ENCODE measurements at places on chromosomes 13 and 19. TPM values are rescaled to one million over a fixed set of nuclear protein-coding genes. Genes with fewer than 3 reads are reported as not detected.

Gene KLC3
- total RNA-seq, result 0.11 TPM

Gene BST2
- 0.65 TPM for total RNA-seq

Gene ZNF430
- total RNA-seq, result 16.0 TPM

Gene VSTM2B
- total RNA-seq, result not detected

Gene RXFP2
- total RNA-seq, result not detected

Gene C13orf46
- total RNA-seq, result 0.13 TPM

Gene LENG9
- total RNA-seq, result 7.5 TPM

Gene PNMA8B
- 1.7 TPM for total RNA-seq

Gene TBXA2R
- 4.7 TPM for total RNA-seq

Gene ELAVL3
- total RNA-seq, result not detected

Gene ZNF536
- not detected for total RNA-seq

Gene CCDC8
- 21.6 TPM for total RNA-seq

Gene ELOF1
- 30.7 TPM for total RNA-seq

Gene TMPRSS9
- not detected for total RNA-seq

Gene KLK1
- total RNA-seq, result not detected

Gene RFXAP
- total RNA-seq, result 4.3 TPM

Gene SLC25A15
- 12.4 TPM for total RNA-seq

Gene MISP
- 0.22 TPM for total RNA-seq

Gene CEACAM7
- total RNA-seq, result not detected

Gene ZNF112
- 11.1 TPM for total RNA-seq

Gene SELENOV
- total RNA-seq, result not detected

Gene ZNF208
- total RNA-seq, result 0.52 TPM

Gene CGB8
- not detected for total RNA-seq

Gene ZNF433
- 5.9 TPM for total RNA-seq

Gene ZNF525
- 6.4 TPM for total RNA-seq

Gene ADGRE3
- total RNA-seq, result not detected

Gene SLC10A2
- total RNA-seq, result not detected

Gene PLA2G4C
- 5.6 TPM for total RNA-seq

Gene KANK3
- total RNA-seq, result 0.26 TPM

Gene ZNF729
- total RNA-seq, result not detected

Gene CYP4F11
- under 0.01 TPM for total RNA-seq

Gene ZNF547
- 3.5 TPM for total RNA-seq

Gene ZNF723
- not detected for total RNA-seq

Gene ZNF8
- 6.5 TPM for total RNA-seq

Gene NOVA2
- under 0.01 TPM for total RNA-seq

Gene ATXN8OS
- not detected for total RNA-seq

Gene TMEM147
- total RNA-seq, result 60.5 TPM

Gene MAB21L1
- total RNA-seq, result 2.1 TPM

Gene NLRP7
- not detected for total RNA-seq

Gene GRIK5
- 0.26 TPM for total RNA-seq

Gene CFAP97D2
- not detected for total RNA-seq

Gene TMEM86B
- total RNA-seq, result 0.76 TPM

Gene ZSCAN4
- not detected for total RNA-seq

Gene F10
- not detected for total RNA-seq

Gene PBX4
- 2.6 TPM for total RNA-seq

Gene SHD
- not detected for total RNA-seq

Gene SLC46A3
- 4.9 TPM for total RNA-seq

Gene LRRC63
- total RNA-seq, result not detected

Gene ENOX1
- total RNA-seq, result 0.65 TPM

Gene IGFL3
- not detected for total RNA-seq

Gene SERPINE3
- not detected for total RNA-seq

Gene C19orf85
- not detected for total RNA-seq

Gene TSC22D1
- 49.0 TPM for total RNA-seq

Gene CRX
- total RNA-seq, result not detected

Gene GGN
- total RNA-seq, result 0.39 TPM

Gene CAPN12
- total RNA-seq, result 0.13 TPM

Gene CYP2A7
- not detected for total RNA-seq

Gene GPR183
- total RNA-seq, result 0.11 TPM

Gene EXOC3L2
- total RNA-seq, result under 0.01 TPM

Data from articular chondrocyte of knee joint (primary cell).